Common myeloid progenitor, CD34-positive (primary cell): ENCODE measurements at places on chromosomes 2 and 18.

- H3K4me3 ChIP-seq, result no peak overlapping the region
- no peak overlapping the region for H3K27ac ChIP-seq
- no peaks in the 10 kb centered on the region for H3K27me3 ChIP-seq
These were observed 41.3 kb downstream of the SCG2 start for GRCh38 chr2:223560749-223561435.

- H3K27ac ChIP-seq, result no peak overlapping the region
- no peak for DNase-seq
- H3K27me3 ChIP-seq, result no peaks in the 10 kb centered on the region
- no peak overlapping the region for H3K4me3 ChIP-seq
These were observed 289.8 kb upstream of the UBE2E3 start for GRCh38 chr2:180690611-180691010.

DNA sequence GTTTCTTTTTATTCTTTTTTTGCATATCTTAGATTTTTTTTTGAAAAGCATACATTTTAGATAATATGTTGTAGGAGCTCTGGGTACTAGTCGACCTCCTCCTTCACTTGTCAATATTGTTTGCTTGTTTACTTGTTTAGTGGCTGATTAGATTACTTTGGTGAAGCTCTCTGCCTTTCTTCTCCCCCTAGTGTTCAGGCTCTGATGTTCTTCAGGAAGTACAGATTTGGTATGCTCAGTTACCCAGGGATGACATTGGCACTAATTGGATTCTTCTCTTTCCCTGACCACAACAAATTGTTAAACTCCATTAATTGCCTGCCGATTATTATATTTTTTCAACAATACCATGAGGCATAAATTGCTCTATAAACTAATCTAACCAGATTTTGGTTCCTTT lies 491.2 kb downstream of the SUCLG1 start:
- no peaks in the 10 kb centered on the region for H3K4me1 ChIP-seq
- H3K27me3 ChIP-seq, result no peaks in the 10 kb centered on the region
- no peaks in the 10 kb centered on the region for H3K36me3 ChIP-seq
- no peak overlapping the region for H3K4me3 ChIP-seq
- no peak overlapping the region for H3K27ac ChIP-seq

- peaks cover 25% of the 10 kb centered on the region for H3K4me1 ChIP-seq
- DNase-seq, result no peak
- H3K27me3 ChIP-seq, result no peaks in the 10 kb centered on the region
- H3K4me3 ChIP-seq, result no peak overlapping the region
- no peak overlapping the region for H3K27ac ChIP-seq
- H3K36me3 ChIP-seq, result no peaks in the 10 kb centered on the region
These were observed 12.1 kb upstream of the RHOB start for GRCh38 chr2:20434588-20435294.

- no peaks in the 10 kb centered on the region for H3K27me3 ChIP-seq
- no peak overlapping the region for H3K4me3 ChIP-seq
- H3K36me3 ChIP-seq, result no peaks in the 10 kb centered on the region
- no peak overlapping the region for H3K27ac ChIP-seq
- no peak for DNase-seq
These were observed 227.6 kb upstream of the ETAA1 start for GRCh38 chr2:67169417-67170140.
